ENCODE measurements at places on chromosomes 6 and 20.

GRCh38 chr20:36544134-36545018 lies 3.1 kb downstream of the MYL9 start:
- no peak for DNase-seq

DNA sequence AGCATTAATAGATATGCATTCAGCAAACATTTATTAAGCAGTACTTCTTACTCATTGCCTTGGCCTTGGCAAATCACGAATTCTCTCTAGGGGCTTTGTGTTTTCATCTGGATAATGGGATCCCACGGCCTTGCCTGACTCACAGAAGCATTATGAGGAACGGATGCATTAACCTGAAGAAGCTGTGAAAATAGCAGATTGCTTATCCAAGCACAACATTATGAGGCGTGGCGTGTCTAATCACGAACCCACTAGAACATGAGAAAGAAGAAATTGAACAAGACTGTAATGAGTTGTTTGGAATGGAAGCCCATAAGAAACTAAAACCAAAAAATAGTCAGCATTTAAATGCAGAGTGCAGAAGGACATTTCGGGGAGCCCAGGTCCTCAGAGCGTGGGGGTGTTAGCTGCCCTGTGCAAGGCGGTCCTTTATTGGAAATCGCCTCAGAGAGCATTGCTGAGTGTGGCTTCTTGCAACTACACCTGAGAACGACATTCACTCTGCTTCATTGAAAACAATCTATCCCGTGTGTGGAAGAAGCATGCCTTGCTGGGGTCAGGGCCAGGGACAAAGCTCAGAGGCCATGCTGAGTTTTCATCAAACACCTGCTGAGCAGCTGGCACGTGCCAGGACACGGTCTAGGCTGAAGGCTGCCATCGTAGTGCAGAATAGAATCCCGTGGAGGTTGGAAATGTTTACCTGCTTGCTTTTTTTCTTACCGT lies 179.9 kb downstream of the ZDHHC14 start:
- no peak for DNase-seq

GRCh38 chr6:120484146-120484545 lies 850.1 kb downstream of the TBC1D32 start:
- no peak for DNase-seq

- DNase-seq = no peak
Measured at GRCh38 chr20:38573413-38573812, 7.6 kb upstream of the ADIG start.

- no peak for DNase-seq
Measured at GRCh38 chr20:62601172-62601571, 41.1 kb upstream of the SLCO4A1 start.

GRCh38 chr6:1611572-1612298 lies 2.0 kb downstream of the FOXC1 start:
- no peak for DNase-seq

GRCh38 chr6:32087574-32088486 lies 21.3 kb downstream of the TNXB start:
- DNase-seq = no peak

DNA sequence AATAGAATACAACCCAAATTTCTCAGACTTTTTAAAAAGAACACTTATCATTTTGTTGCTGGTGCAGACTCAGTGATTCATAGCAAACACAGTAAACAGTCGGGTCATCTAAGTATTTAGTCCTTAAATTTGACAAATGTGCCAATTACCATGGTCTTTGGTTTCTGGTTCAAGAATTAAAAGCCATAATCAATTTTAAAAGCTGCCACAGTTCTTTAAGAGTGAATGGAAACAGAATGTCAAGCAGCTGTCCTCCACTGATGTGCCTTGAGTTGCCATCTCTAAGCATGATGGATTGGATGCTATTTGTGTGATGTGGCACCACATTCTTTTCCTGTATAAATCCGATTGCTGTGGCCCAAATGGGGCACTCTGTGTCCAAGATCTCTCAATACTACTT lies 67.2 kb upstream of the MLIP start:
- no peak for DNase-seq

DNA sequence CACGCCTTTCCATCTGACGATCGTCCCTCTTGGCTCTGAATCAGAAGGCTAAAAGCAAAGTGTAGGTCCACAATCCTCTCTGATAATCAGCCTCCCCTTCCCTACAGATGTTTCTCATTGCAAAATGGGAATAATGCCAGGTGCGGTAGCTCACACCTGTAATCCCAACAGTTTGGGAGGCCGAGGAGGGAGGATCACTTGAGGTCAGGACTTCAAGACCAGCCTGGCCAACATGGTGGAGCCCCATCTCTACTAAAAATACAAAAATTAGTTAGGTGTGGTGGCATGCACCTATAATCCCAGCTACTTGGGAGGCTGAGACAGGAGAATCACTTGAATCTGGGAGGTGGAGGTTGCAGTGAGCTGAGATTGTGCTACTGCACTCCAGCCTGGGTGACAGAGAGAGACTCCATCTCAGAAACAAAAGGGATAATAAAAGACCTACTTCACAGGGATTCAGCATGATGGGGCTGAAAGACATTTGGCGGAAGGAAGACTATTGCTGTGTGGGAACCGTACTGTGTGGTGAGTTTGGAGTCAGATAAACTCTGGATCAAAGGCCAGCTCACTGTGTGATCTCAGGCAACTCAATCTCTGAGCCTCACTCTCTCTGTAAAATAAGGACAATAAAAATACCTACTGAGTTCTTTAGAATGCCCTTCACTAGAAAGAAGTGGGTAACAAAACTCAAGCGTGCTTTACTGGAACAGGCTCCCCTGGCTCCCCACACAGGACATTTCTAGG lies 15.9 kb upstream of the SLC9A8 start:
- DNase-seq = no peak

DNA sequence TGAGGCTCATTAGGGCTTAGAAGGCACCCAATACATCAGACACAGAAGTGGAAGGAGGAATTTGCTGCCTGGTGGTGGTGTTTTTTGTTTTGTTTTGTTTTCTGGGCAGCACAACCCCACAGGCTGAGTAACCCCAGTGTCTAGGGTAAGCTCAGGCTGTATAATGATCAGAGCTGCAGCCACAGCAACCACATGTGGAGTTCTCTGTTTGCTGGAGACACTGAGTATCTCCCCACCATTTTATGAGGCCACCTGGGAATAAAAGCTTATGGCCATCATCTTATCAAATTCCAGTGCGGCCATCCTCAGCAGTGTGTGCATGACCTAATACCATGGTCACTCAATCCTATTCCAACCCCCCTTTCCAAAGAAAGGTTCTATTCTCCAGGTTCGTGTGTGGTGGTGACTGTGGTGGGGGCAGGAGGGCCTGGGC lies 3.4 kb upstream of the DLL1 start:
- DNase-seq = no peak

DNA sequence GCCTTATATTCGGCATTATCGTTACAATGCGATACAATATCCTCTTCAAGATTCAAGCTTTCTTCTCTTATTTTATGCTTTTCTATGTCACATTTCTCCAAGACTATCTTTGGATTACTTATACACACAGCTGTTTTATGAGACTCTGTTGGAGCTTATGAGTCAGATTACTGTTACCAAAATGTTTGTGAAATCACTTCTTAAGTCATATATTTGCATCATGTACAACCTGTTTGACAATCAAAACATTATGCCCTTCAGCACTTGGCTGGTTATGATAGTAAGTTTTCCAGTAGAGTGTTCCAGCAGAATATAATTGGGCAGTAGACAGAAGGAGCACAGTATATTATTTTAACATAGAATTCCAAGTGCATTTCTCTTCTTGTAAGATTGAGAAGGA lies 35.2 kb downstream of the BMP6 start:
- no peak for DNase-seq

DNA sequence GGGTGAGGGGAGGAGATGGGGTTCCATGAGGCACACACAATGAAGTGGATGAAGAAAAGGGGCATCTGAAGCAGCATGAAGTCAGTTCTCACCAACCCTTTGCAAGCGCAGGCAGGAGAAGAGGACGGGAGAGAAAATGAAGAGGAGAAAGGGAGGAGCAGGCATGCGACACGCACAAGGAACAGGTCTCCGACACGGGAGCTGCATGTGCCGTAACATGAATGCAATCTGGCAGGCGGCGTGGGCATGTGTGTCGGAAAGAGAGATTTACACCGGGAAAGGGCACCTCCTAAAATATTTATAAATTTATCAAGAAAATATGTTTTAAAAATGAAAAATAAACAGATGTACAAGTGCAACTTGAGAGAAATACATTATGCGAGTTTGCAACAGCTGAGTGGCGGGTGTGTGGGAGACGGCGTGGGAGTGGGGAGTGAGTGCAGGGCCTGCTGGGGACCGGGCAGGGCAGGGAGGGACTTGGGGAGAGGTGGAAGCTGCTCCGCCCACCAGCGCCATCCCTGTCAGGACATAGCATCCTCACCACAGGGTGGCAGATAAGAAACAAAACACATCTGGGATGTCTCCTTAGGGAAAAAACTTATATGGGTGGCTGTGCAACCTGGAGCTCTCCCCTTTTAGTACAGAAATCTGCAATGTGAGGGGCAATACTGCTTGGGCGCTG lies 40.6 kb downstream of the GJA10 start:
- no peak for DNase-seq

DNA sequence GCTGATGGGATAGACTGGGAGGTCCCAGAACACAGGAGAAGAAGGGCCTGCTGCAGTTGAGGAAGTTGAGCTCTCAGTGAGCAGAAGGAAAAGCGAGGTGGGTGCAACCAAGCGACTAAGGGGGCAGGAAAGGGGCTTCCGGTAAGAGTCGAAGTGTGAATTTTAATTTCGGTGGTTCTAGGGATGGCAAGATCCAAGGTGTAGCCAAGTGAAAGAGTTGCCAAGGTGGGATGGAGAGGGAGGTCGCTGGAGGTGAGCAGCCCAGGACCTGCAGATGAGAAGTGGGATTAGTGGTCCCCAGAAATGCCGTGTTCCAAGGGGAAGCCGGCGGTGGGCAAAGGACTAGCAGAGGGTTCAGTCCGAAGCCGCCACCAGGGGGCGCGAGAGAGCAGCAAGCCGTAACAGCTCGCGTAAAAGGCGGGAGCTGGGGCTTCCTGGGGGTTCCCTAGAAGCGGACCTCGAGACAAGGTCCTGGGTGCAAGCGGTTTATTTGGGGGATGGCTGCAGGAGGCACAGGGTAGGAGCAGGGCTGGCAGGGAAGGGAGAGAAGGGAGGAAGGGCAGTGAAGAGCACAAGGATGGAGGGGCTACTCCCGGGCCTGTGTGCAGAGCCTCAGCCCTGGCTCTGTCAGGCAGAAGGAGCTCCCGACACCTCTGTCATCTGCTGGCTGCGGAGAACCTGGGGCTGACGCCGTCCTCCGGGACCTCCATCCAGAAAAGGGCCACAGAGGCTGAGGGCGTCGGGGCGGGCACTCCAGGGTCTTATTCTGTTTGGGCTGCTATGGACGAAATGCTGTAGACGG lies 103.6 kb downstream of the PAX1 start:
- no peak for DNase-seq

- no peak for DNase-seq
Measured at GRCh38 chr6:131400779-131401496, 172.1 kb upstream of the ARG1 start.

DNA sequence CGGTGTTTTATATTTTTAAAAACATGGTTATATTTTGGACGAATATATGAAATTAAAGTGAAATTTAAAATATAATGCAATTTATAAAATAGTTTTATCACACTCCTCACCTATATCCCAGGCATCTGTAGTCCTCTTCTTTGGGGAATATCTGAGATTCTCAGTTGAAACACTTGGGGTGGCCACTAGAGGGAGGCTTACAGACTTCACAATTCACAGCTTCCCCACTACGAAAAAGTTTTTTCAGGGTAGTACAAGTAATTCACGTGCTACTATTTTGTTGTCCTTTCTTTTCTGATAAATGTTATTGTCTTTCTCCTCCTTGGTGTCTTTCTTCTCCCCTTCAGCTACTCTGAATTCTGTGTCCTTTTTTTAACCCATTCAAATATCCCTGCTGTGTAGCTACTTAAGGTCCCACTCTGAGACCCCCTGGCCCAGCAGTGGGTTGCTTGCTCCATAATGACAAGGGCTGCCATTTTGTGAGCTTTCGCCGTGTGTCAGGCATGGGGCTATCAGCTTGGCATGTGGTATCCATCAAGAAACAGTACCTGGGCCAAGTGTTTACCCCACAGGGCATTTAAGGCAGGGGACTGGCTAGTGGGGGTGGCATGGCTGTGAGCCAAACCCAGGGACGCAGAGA lies 43.6 kb upstream of the PHACTR3 start:
- DNase-seq = no peak

DNA sequence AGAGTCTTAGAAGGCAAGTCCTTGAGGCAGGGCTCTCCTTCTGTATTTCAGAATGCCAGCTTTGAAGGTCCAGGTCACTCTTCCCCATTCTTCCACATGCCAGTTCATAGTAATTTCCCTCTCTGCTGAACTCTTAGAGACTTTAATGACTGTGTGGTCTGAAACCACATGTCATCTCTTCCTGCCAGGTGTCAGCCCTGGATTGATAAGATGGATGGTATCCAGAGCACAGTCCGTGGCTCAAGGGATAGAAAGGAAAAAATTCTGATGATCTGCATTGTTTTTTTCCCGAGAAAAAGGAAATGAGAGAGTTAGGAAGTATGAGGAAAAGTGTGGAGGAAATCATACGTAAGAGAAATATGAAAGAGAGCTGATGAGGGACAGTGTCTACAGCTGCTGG lies 250.9 kb downstream of the TPBG start:
- DNase-seq = no peak

DNA sequence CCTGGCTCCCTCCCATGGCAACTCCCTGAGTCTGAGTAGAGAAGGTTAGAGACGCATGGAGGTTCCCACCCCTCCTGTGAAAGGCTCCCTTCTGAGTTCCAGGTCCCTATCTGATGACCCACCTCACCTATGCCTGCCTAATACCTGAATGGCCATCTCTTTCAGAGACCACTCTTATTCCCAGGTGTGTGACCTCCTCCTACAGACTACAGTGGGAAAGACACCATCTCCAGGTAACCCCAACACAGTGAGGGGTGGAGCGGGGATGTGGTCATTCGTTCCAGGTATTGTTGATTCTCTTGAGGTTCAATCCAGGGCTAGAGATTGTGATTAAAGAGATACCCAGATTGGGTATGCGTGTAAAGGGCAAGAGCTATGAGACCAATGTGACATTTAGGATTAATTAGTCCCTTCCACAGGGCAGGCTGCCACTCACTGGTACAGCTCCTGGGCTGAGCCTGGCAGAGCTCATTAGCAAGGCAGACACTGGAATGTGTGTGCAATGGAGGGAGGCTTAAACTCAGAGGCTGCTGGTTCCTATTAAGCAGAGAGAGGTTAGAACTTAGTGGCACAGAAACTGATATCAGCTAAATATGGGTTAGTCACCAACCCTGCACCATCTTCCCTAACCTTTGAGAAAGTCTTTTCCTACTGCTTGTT lies 46.5 kb upstream of the IER3 start:
- DNase-seq = no peak

DNA sequence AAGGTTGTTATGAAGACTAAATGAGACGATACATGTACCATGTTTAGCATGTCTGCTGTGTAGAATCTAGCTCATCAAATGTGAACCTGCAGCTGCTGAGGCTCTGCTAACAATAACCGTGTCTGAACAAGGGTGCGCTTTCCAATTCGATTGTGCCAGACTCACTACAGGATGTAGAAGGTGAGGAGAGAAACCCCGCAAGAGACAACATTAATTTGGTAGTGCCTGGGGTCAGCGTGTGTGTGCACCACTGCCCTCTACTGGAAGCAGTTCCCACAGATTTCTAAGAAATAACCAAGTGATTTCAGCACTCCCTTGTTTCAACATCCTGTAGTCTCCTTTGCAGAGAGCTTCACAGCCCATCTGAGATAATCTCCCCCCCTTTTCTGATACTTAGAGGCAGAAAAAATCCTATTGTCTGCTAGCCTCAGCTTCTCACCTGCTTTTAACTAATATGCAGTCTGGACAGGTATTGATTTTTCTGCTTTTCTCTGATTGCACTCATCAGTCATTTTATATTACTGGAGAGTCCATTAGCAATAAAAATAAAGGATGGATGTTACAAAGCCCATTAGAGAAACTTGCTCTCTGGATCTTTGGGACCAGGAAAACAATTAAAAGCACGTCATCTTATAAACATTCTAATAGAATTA lies 96.7 kb upstream of the BACH2 start:
- no peak for DNase-seq
